Kidney (tissue), 22 donors: ENCODE measurements at places on chromosomes 7 and 10.
A peak's percentile ranks its signal among the peaks of the same experiment; 100 is the strongest.

DNA sequence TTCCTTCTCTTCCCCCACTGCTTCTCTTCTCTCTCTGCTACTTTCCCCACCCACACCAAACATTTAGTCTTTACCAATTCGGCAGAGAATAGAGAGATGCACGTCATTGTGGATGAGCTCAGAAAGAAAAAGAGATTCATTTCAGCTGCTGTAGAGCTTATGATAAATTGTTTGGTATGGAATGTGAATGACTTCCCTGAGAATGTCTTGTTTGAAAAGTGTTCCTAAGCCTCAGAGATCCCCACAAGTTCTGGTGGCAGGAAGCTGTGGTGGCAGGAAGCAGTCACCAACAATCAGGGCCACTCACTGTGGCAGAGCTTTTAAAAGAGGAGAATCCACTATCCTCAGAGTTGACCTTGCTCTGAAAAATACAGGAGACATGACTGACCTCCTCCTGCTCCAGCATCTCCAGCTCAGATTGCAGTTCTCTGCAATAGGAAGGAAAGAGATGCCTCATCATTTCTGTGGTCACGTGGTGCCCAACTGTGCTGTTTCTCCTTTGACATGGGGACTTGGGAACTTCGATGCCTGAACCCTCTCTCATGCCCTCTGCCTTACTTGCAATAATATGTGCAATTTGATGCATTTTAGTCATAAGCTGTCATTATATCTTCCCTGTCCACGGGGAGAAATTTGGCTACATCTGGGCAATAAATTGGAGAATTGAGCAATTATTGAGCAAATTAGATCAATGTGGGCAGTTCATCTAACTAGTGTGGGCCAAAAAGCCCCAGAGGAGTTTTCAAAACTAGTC lies 76.5 kb downstream of the BMPER start:
- DNase-seq = no peak

DNA sequence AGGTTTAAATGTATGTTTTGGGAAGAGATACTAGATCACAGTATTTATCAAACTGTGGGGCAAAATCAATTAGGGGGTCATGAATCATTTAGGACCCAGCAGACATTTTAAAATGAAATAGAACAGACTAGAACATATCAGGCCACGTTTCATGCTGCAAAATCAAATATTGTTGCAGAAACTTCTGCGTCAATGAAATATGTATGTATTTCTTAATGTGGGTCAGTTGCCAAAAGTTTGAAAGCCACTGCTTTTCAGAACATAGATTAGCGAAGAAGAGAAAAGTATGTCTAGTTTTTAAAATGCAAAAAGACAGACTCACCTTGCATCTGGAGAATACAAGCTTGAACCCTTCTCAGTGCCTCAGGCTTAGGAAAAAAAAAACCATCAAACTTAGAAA lies 102.7 kb upstream of the BMPER start:
- DNase-seq = no peak

GRCh38 chr10:71727105-71727737 lies 7.6 kb upstream of the C10orf105 start:
- DNase-seq = no peak

DNA sequence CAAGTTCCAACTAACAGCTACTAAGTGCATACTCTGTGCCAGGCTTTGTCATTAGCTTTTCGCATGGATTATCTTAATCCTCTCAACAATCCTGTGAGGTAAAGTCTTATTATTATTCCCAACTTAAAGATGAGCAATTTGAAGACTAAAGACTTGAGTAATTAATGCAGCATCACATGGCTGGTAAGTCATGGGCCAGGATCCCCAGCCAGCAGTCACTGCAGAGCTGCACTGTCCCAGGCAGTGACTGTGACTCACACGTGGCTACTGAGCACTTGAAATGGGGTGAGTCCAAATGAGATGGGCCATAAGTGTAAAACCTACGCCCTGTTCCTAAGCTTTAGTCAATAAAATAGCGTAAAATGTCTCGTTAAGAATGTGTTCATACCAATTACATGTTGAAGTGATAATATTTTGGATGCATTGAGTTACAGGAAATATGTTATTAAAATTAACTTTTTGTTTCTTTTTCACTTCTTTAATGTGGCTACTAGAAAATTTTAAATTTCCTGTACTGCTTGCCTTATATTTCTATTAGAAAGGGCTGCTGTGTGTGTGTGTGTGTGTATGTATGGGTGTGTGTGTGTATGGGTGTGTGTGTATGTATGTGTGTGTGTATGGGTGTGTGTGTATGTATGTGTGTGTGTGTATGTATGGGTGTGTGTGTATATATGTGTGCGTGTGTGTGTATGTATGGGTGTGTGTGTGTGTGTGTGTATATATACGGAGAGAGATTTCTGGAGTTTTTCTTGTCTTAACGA lies 756.3 kb downstream of the AUTS2 start:
- no peak for DNase-seq

- DNase-seq = no peak
Observed at GRCh38 chr7:85090143-85090542, 96.7 kb downstream of the SEMA3D start.

DNA sequence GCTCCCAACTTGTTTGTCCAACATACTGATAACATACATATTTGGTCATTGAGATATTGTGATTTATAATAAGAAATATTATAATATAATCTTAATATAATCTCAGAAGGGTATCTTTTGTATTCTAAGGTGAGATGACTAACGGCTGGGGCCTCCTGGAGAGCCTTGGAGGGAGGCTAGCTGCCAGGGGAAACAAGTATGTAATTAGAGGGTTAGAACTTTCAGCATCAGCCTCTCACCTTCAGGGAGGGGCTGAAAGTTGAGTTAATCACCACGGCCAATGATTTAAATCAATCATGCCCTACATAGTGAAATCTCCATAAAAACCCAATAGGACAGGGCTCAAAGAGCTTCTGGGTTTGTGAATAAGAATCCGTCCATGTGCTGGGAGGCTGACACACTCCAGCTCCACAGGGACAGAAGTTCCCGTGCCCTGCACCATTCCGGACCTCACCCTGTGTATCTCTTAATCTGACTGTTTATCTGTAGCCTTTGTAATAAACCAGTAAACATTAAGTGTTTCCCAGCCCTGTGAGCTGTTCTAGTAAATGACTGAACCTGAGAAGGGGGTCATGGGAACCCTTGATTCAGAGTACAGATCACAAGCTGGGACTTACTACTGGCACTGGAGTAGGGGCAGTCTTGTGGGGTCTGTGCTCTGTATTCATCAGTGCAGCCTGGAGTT lies 86.3 kb upstream of the STEAP1B start:
- DNase-seq = no peak

DNA sequence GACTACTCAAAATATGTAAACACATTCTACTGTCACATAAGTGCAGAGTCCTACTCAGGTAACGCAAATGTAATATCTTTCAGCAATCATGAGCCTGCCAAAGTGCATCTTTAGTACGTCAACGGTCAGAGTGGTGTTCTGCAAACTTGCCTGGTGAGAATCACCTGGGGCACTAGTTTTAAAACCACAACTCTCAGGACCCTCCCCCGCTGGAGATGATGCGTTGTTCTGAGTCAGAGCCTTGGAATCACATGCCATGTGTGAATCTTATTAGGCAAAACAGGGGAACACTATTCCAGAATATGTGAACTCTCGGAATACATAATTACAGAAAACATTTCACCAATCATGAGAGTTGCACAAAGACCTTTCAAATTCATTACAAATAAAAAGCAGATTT lies 115.7 kb downstream of the TPK1 start:
- DNase-seq = no peak

GRCh38 chr7:96654630-96655188 lies 54.9 kb downstream of the SEM1 start:
- DNase-seq = no peak

- DNase-seq = no peak
Observed at GRCh38 chr10:113441220-113441619, 111.6 kb upstream of the HABP2 start.

- DNase-seq = peak; percentile 89
Observed at GRCh38 chr7:5429253-5429856, 5.7 kb upstream of the TNRC18 start.

GRCh38 chr7:81934596-81935301 lies 164.9 kb upstream of the HGF start:
- no peak for DNase-seq

DNA sequence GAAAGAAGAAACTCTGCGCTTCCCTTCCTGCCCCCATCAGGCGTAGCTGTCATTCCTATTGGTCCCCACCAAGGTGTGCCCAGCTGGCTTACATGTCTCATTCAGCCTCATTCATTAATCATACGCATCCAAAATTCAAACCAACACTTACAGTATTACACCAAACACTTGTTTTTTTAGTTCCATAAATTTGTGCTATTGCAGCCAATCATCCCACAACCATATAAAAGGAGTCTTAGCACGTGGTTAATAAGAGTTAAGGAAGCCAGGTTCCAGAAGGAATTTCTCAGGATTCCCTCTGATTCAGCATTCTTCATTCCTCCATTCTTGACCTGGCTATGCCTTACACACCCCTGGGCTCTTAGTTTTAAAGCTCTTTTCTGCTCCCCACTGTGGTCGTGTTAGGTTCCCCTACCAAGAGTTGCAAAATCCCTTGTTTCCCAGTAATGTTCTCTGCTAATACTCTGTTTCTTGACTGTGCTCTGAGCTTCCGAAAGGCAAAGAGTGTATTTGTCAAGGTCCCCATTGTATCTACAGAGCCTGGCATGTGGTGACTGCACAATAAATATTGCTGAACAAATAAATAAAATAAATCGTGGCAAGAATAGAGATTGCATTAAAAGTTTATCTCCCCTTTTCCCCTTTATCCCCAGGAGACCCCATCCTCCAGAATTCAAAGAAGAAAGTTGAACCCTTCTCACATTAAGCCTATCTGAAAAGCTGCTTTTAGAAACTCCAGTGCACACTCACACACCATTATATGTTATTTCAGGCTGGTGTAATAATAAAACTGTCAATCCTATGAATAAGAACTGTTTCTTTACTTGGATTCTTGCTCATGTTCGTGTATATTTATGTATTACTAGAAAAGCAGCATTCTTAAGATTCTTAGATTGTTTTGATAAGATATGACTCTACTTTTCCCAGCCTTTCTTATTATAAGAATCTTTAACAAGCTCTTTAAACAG lies 514.4 kb downstream of the INHBA start:
- DNase-seq = peak; percentile 14

- no peak for DNase-seq
Observed at GRCh38 chr10:12709521-12709963, 292.0 kb downstream of the CCDC3 start.

GRCh38 chr7:100022621-100023020 lies 7.2 kb downstream of the ZKSCAN1 start:
- DNase-seq = no peak

DNA sequence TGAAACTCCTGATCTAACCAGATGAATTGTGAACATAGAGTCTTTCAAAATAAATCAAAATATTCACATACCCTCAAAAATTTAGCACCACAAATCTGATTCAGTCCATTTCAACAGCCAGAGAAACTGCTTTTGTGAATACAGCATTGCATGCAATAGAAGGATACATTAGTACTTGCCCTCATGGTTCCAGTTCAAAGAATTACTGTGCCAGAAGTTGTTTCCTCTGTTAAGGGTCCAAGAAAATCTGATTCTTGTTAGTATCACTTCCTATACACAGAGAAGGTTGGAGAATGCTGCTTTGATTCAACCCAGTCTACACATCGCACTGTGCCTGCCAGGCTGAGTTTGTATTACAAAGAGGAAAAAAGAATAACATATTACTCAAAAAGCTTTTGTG lies 115.6 kb downstream of the TFEC start:
- no peak for DNase-seq

GRCh38 chr10:297567-297966 lies 162.3 kb downstream of the ZMYND11 start:
- no peak for DNase-seq
